ENCODE measurements at places on chromosomes 16 and 17.
A peak's percentile ranks its signal among the peaks of the same experiment; 100 is the strongest.

DNA sequence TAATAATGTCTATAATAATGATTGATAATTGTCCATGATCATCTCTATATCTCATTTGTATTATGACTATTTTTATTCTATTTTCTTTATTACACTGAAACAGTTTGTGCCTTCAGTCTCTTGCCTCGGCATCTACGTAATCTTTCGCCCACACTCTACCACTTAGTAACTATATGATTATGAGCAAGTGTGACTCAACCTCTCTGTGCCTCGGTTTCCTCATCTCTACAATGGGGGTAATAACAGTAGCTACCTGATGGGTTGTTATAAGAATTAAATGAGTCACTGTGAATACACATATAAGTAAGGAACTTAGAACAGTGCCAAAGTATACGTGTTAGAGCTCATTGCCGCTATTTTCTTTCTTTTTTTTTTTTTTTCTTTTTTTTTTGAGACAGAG, 3.7 kb upstream of the SLC16A11 start:
- DNase-seq: no peak

- DNase-seq: no peak
These were observed 58.8 kb downstream of the RPTOR start for GRCh38 chr17:80603396-80603795.

GRCh38 chr17:8698162-8698971, 46.3 kb downstream of the CCDC42 start:
- no peak for DNase-seq

GRCh38 chr16:85733155-85733838, 17.6 kb downstream of the C16orf74 start:
- DNase-seq: no peak

- no peak for DNase-seq
These were observed 306.1 kb upstream of the KIF2B start for GRCh38 chr17:53516636-53517035.

- DNase-seq: no peak
These were observed 28.5 kb downstream of the SYCE1L start for GRCh38 chr16:77227745-77228144.

GRCh38 chr16:79653373-79653891, 52.9 kb upstream of the MAF start:
- DNase-seq: peak; percentile 7

DNA sequence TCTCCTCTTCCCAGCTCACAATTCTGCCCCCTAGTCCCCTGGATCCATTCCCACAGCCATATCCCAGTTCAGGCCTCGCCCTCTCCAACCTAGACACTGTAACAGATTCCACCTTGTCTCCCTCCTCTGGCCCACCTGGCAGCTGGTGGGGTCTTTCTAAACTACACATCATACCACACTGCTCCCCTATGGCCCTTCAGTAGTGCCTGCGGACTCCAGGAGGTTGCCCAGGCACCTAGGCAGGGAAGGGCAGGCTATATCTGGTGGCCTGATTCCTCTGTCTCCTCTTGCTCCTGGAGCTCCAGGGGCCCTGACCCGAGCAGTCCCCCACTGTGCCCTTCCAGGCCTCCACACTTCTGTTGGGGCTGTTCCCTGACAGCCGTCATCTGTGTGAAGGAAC, 64.5 kb downstream of the SMPD3 start:
- no peak for DNase-seq

DNA sequence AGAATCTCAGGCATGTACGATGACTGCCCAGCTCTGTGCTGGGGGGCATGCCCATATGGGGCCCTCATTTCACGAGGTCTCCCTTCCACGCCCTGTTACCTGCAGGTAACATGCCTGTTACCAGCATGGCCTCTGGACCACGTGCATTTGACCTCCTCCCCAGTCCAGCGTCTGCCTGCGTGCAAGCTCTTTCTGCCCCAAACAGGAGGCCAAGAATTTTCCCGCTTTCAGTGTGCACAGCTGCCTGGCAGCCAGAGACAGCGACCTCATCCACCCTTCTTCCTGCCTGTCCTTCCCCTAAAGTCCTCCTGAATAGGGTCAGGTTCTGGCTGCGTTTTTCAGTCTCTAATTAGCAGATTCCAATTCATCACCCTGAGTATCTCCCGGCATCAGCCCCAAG, 306.5 kb upstream of the ZFHX3 start:
- no peak for DNase-seq

GRCh38 chr16:11149011-11149616, 106.9 kb downstream of the SOCS1 start:
- DNase-seq: no peak

- no peak for DNase-seq
These were observed 84.7 kb downstream of the LMF1 start for GRCh38 chr16:886084-886543.

GRCh38 chr16:57952909-57953308, 18.0 kb downstream of the CNGB1 start:
- DNase-seq: no peak

- DNase-seq: no peak
These were observed 26.2 kb upstream of the PLCG2 start for GRCh38 chr16:81752876-81753227.

DNA sequence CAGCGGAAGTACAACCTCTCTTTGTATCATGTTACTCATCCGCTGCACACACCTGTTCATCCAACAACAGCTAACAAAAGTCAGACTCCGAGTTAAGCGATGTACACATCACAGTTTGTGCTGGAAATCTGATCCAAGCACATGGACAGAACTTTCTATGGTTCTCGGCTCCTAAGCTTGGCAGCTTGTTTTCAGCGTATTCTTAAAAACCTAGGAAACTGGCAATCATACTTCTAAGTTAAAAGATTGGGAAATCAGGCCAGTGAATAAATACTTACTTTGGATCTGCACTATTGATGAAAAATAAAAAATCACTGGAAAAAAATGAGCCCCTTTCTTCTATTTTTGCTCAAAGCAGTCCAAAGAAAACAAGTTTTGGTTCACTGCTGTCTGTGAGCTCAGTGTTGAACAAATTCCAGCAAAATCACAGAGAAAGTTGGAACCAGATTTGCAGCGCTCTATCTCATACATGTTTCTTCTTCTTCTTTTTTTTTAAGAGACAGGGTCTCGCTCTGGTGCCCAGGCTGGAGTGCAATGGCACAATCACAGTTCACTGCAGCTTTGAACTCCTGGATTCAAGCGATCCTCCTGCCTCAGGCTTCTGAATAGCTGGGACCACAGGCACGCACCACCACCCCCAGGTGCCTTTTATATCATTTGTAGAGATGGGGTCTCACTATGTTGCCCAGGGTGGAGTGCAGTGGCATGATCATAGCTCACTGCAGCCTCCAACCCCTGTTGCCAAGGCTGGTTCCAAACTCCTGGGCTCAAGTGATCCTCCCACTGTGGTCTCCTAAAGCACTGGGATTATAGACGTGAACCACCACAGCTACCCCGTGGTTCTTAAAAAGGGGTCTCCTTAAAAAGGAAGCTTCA, 71.6 kb upstream of the CREBBP start:
- DNase-seq: no peak

GRCh38 chr17:30819971-30820705, 4.4 kb downstream of the CRLF3 start:
- no peak for DNase-seq

GRCh38 chr16:8376430-8376829, 213.9 kb downstream of the TMEM114 start:
- no peak for DNase-seq

- DNase-seq: no peak
These were observed 18.0 kb downstream of the SLC5A11 start for GRCh38 chr16:24863582-24864437.

DNA sequence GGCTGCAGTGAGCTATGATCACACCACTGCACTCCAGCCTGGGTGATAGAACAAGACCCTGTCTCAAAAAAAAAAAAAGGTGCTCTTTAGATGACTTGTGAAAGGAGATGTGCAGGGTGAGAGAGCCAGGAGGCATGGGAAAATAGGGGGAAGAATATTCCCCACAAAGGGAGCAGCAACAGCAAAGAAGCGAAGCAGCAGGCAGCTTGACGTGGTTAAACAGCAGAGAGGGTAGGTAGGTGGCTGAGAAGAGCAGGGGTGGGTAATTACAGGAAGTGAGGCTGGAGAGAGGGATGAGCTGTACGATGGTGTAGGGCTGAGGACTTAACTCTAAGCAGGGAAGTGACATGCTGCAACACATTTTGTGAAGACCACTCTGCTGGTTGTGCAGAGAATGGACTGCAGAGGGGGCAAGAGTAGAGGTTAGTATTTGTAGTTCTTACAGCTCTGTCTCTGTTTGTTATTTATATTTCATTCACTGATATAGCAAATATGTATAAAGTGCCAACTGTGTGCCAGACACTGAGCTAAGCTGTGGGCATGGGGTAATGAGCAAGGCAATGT, 1.6 kb downstream of the HEATR3 start:
- peak; percentile 21 for DNase-seq

GRCh38 chr16:25013751-25014499, 1.2 kb downstream of the ARHGAP17 start:
- DNase-seq: no peak

DNA sequence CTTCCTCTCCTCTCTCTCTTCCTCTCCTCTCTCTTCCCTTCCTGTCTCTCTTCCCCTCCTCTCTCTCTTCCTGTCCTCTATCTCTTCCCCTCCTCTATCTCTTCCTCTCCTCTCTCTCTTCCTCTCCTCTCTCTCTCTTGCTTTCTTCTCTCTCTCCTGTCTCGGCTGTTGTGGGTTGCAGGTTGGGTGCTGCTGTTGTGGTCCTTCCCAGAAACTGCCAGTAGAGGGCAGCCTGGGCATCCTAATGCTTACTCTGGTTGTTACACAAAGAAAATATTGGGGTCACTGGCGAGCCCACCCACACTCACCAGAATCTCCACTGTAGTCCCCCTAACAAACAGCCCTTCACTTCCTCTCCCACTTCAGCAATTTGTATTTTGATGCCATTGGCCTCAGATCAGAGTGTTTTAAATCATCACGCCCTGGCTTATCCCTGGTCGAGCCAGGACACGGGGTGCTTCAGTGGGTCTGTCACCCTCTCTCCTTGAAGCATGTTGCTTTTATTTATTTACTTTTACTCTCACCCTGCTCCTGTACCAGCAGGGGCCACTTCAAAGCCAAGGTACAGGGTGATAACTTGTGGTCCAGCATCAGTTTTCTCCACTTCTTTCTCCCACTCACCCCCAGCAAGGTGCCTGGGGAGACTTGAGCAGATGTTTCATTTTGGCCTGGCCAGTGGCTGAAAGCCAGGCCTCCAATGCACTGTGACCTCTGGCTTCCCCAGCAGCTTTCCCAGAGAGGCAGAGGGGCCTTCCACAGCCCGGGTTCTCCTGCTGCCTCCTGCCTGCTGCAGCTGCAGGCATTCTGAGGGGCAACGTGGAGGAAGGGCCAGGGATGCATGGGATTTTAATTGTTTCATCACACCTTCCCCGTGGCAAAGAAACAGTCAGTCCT, 4.7 kb upstream of the MMP15 start:
- DNase-seq: no peak

GRCh38 chr17:78330570-78331224, 29.2 kb downstream of the SOCS3 start:
- DNase-seq: no peak

DNA sequence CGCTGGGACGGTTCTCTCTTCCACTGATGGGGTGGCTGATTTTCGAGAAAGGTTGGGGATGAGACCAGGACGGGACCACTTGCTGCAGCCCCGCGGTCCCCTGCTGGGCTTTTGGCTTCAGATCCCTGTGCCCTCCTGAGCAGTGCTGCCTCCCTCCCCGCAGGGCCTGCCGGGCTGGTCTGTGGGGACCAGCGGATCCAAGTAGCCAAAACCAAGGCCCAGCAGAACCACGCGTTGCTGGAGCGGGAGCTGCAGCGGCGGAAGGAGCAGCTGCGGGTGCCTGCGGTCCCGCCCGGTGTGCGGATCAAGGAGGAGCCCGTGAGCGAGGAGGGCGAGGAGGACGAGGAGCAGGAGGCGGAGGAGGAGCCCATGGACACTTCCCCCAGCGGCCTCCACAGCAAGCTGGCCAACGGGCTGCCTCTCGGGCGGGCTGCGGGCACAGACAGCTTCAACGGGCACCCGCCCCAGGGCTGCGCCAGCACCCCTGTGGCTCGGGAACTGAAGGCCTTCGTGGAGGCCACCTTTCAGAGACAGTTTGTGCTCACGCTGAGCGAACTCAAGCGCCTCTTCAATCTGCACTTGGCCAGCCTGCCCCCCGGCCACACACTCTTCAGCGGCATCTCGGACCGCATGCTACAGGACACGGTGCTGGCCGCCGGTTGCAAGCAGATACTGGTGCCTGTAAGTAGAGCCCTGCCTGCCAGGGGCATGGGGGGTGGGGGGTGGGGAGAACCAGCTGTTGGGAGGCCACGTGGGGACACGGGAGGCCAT, 28.6 kb downstream of the POLR3E start:
- no peak for DNase-seq

GRCh38 chr16:53132406-53132805, 77.6 kb downstream of the CHD9 start:
- DNase-seq: no peak

GRCh38 chr16:74561626-74562025, 45.3 kb downstream of the GLG1 start:
- no peak for DNase-seq

DNA sequence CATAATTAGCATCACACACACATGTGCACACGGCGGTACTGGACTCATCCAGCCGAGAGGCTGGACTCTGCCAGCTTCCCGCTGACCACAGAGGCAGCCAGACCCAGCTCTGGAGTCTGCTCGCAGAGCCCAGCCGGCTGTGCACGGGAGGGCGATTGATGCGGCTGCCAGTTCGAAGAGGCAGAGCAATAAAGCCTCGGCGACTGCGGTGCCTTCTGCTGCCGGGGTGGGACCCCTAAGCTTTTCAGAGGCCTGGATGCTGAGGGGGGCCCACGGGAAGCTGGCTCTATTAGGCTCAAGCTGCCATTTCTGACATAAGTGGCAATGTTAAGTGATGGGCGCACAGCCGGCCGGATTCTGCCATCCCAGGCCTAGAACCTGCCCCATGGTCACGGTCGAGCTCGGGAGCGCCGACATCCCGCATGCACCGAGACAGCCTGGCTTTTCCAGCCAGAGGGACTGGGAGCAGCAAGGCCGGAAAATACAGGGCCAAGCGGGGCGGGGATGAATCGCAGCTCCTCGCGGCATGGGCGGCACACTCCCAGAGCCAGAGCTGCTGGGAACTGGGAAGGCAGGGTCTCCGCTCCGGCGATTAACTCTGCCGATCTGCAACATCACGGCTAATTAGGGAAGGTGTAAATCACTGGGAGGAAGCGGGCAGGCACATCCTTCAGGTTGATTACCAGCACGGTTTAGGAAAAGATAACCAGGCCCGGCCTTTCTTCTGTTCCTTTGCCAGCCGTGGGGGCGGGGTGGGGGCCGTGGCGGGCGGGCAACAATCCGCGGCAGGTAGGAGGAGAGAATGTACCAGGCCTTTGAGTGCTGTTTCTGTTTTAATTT, 57.7 kb downstream of the TBC1D16 start:
- no peak for DNase-seq

Measured in CMK (cell line).